Activated T-cell treated with anti-CD3 and anti-CD28 coated beads for 48 hours (primary cell): ENCODE measurements at places on chromosomes 13 and 19.
A peak's percentile ranks its signal among the peaks of the same experiment; 100 is the strongest.

GRCh38 chr19:15266683-15267082 is 34.4 kb upstream of the EPHX3 start:
- DNase-seq = no peak

DNA sequence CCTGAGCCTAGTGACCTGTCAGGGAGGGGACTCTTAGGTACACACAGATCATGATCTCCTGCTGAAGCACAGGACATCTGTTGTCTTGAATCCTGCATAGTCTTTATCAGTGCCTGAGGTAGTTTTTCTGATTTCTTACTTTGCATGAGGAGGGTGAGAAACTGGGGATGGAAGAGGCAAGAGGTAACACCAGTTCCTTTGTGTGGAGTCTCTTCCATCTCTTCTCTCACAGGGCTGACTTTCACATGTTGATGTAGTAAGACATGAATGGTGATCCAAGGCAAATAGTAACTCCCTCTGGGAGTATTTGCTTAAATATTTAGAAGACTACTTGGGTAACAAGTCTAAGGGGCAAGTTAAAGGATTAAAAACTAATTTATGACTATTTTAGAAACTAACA is 9.5 kb downstream of the NBEA start:
- no peak for DNase-seq

DNA sequence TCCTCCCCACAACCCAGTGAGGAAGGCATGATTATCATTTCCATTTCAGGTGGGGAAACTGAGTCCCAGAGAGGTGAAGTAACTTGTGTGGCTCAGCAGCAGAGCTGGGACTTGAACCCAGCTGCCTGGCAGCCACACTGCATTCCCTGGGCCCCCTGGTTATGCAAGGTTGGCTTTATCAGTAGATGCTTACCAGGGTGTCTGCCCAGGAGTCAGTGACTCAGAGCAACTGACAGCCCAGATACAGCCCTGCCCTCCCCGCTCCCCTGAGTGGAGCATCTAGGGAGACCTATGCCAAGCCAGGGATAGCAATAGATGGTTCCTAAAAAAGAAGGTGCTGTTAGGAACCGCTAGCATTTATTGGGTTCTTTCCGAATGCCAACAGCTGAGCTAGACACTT is 5.9 kb downstream of the IGLON5 start:
- DNase-seq = no peak

GRCh38 chr19:18761531-18762110 is 29.5 kb downstream of the COMP start:
- no peak for DNase-seq

DNA sequence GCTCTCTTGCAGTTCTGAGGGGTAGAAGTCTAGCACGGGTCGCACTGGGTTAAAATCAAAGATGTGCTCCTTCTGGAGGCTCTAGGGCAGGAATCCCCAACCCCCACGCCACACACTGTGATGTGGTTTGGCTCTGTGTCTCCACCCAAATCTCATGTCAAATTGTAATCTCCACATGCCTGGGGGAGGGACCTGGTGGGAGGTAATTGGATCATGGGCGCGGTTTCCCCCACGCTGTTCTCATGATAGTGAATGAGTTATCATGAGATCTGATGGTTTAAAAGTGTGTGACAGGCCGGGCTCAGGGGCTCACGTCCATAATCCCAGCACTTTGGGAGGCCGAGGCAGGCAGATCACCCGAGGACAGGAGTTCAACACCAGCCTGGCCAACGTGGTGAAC is 26.6 kb upstream of the CALM3 start:
- peak; percentile 23 for DNase-seq

GRCh38 chr19:41910240-41910991 is 17.8 kb downstream of the ERFL start:
- no peak for DNase-seq

DNA sequence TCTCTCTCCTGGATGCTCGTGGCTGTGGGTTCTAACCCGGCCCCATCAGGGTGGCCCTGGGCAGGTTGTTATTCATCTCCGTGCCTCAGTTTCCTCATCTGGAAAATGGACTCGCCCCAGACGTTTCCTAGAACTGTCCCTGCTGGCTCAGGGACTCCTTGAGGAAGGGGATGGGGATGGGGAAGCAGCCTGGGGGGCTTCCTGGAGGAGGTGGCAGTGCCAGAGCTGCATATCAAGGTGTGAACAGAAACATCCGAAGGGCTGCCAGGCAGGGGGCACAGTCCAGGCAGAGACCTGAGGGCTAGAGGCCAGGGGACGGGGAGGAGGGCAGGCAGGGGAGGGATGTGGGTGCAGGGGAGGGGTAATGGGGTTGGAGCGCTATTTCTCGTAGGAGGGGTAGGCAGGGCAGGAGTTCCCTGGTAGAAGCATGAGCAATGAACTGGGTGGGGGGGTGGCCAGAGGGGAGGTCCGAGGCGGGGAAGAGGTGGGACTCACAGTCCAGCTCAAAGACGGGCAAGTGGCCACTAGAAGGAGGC is 3.6 kb upstream of the ELANE start:
- no peak for DNase-seq

DNA sequence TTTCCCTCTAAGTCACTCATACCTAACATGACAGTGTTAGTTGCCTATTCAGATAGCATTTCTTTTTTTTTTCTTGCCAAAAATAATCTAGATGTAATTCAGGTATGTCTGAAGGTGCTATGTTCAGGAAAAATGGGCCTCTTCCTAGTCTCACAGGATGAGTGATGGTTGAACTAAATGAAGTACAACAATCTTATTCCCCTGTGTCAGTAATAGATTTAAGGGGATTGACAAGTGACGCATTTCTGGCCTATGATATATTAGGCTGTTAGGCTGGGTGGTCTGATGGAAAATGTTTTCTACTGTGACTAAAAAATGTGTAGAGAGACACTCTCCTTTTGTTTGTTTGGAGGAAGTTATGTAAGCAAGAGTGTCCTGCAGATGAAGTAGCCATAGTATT is 878.7 kb upstream of the SLITRK1 start:
- no peak for DNase-seq

DNA sequence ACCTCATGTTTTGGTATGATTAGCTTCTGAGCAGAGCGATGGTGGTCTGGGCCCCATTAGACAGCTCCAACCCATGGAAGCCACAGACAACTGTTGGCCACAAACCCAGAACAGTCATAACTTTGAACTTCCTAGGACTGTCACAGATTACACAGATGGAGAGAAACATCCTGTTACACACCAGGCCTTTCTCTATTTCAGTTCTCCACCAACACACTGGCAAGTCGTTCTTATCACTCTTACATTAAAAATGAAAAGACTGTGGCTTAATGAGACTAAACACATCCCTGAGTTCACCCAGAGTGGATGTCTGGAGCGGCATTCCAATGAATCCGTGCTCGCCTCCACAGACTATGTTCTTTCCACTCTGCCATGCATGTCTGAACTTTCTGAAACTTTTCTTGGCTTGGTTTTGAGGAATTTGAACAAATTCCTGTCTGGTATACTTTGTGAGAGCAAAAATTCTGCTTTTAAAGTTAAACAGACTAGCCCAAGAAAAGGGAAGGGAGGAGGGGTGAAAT is 109.1 kb downstream of the NALCN start:
- no peak for DNase-seq

DNA sequence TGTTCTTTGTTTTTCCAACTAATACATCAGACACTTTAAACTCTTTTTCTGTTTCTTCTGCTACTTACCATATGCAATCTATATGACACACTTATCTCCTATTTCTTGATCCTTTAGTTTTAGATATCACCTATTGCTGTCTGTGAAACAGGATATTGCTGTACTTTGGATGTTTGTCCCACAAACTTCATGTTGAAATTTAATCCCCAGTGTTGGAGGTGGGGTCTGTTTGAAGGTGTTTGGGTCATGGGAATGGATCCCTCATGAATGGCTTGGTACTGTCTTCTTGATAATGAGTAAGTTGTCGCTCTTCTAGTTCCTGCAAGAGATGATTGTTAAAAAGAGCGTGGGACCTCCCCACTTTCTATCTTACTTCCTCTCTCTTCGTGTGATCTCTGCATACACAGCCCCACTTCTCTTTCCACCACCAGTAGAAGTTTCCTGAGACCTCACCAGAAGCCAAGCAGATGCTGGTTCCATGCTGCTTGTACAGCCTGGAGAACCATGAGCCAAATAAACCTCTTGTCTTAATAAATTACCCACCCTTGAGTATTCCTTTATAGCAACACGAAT is 244.2 kb downstream of the NHLRC3 start:
- DNase-seq = no peak

- no peak for DNase-seq
Observed at GRCh38 chr13:48370815-48371214, 42.1 kb downstream of the LPAR6 start.

- DNase-seq = no peak
Observed at GRCh38 chr13:42041684-42042035, 6.8 kb upstream of the DGKH start.

- DNase-seq = no peak
Observed at GRCh38 chr13:25490236-25490635, 118.5 kb downstream of the ATP8A2 start.

DNA sequence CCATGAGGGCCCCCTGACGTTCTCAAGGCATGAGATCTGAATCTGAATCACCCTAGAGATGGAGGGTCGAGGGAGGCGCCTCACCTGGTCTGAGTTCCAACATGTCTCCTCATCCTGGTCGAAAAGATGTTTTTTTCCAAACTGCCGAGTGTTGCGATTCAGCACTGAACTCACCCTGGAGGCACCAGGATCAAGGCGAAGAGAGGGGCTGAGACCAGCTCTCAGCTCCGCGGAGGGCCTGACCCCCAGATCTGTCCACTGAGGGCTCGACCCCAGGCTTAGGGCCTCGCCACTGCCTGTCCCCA is 555 bp downstream of the NR2C2AP start:
- DNase-seq = no peak

- no peak for DNase-seq
Observed at GRCh38 chr13:76289558-76289957, 596.6 kb downstream of the KCTD12 start.

DNA sequence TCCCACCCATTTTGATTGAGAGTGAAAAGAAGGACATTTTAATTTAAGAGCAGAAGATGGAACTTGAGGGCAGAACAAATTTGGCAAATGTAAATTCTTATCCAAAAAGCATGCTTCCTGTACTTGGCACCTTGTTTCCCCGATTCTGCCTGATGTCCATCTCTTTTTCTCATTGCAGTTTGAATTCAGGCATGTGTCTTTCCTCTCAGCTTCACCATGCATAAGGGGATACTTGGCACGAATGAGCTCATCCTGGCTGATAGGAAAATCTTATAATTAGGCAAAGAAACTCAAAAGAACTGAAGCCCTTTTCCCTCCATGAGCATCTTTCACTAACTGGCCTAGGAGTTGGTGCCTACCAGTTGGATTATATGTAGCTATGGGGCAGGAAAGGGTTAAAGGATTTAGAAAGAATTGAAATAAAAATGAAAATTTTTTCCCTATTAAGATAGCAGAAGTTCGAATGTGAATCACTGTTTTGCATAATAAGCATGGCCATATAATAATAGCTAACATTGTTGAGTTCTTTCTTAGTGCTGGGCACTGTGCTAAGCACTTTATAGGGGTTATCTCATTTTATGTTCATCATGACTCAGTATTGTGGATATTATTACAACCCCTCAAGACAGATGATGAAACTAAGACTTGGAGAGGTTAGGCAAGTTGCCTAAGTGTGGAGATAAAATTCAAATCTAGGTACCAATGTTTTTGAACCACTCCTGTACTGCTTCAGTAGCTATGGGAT is 386.6 kb downstream of the KCNRG start:
- DNase-seq = no peak

DNA sequence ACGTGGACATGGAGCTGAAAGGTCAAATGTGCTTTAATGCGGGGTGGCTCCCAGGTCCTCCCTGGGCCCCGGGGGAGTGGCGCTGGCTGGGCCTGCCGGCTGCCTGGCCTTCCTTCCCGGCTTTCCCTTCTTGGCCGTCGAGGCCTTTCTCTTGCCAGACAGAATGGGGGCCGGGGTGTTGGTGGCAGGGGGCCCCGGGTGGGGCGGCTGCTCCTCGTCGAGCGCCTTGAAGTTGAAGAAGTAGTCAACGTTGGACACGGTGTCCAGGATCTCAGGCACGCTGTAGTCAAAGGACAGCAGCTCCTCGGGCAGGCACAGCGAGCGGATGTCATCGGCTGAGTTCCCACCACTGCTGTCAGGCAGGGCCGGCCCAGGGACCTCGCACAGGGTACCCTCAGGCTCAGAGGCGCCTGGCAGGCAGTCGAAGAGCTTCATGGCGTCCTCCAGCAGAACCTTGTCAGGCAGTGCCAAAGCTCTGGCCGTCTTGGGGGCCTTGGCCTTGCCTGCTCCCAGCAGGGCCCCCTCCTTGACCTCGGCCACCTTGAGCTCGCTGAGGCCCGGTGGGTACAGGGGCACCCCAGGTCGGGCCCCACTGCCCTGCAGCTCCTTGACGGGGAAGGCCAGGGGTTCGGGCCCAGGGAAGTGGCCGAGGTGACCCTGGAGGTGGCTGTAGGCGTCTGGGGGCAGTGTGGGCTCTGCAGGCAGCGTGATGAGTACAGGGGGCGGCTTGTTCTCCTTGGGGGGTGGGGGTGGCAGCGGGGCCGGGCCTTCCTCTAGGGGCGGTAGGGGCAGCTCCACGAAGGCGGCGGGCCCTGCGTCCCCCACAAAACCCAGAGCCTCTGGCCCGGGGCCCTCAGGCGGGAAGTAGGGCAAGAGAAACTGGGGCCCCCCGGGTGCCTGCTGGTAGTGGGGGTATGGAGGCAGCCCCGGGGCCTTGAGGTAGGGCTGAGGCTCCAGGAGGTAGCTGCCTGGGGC is 1.3 kb downstream of the PRR22 start:
- no peak for DNase-seq

DNA sequence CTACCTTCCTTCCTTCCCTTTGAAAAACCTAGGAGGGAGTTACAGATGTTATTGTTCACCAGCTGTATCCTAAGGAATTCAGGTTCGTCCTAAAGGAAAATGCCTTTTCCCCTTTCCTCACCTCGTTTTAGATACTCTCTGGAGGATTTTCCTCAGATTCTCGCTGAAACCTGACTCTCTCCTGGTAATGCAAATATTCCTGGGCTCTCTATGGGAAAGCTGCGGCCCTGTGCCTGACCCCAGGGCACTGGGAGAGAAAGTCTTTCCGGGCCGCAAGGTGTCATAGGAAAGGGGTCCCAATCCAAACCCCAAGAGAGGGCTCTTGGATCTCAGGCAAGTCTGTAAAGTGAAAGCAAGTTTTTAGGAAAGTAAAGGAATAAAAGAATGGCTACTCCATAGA is 13.1 kb upstream of the OR1M1 start:
- DNase-seq = no peak

- no peak for DNase-seq
Observed at GRCh38 chr19:40407714-40408597, 5.2 kb downstream of the PRX start.

GRCh38 chr19:30378701-30379100 is 6.5 kb downstream of the ZNF536 start:
- no peak for DNase-seq

DNA sequence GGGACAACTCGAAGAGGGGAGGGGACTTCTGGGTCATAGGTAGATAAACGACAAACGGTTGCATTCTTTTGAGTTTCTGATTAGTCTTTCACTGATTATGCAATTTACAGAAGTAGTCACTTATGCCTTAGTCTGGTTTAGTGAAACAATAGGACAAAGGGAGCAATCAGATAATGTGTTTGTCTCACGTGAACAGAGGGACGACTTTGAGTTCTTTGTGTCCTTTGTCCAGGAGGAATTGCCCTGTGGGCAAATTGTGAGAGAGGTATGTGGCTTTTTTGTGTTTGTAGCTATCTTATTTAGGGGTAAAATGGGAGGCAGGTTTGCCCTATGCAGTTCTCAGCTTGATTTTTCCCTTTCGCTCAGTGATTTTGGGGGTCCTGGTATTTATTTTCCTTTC is 362.9 kb upstream of the PCDH20 start:
- DNase-seq = no peak
